GM03348 (cell line): ENCODE measurements at places on chromosomes 7 and 10.
A peak's percentile ranks its signal among the peaks of the same experiment; 100 is the strongest.

- no peak for DNase-seq
Measured at GRCh38 chr7:1349351-1349761, 109.9 kb downstream of the MICALL2 start.

GRCh38 chr7:150979713-150980390 is 1.7 kb upstream of the KCNH2 start:
- no peak for DNase-seq

GRCh38 chr10:6757158-6757557 is 177.1 kb upstream of the PRKCQ start:
- no peak for DNase-seq

- DNase-seq, result no peak
Measured at GRCh38 chr10:70500812-70501301, 22.3 kb downstream of the PALD1 start.

DNA sequence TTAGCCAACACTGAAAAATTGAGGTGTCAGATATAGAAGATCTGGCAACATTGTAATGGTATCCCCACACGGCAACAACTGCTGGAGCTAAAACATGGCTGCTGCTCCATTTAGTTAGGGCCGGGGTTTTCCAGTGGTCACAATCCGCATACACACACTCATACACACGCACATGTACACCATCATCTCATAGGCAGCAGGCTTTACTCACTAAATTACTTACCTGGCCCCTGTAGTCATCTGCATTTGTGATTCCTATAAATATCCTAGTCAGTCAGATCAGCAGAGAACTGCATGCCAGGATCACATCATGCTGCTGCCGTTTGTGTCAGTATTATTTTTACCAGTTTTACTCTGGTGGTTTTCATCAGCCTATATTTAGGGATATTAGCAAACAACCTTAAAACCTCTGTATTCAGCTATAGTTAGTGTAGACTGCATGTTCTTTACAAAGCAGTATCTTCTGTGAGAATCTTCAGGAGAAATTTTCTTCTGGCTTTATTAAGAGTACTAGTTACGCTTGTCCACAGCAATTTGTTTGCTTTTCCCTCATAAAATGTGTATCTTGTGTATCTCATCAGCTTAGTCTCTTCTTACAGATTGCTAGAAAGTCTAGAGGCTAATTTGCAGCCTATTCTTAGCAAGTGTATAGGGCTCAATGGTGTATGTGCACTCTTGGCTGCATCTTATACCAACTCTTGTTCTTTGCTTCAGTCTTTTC is 38.3 kb upstream of the PTPN12 start:
- DNase-seq, result no peak

DNA sequence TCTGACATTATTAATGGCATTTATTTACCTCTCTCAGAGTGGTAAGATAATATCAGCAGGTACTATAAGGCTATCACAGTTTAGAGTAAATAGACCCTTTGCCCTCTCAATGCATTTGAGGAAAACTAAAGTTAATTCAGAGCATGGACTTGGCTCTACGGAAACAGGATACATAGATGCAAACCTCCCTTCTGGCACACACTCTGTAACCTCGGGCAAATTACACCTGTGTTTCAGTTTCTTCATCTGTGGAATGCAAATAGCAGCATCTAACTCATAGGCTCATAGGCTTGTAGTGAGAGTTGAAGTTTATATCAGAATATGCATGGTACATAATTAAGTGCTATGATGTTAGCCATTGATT is 5.6 kb downstream of the RAPGEF5 start:
- DNase-seq, result no peak

DNA sequence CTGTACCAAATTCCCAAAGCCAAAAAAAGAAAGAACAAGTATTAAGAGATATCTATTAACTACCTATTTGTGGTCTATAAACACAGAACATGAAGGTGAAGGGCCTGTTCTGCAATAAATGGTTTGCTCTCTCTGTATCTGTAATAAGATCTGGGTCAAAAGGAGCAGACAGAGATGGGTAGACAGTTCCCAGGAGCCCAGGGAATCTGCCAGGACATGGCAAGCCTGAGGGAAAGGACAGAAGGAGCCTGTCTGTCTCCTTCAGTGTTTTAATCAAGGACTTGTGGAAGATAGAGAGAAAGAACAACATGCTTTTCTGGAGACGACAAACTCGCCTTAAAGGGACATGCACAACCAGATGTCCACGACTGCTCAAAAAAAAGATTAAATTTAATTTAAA is 165.7 kb downstream of the ELMO1 start:
- DNase-seq, result no peak

- DNase-seq, result no peak
Measured at GRCh38 chr7:21417647-21418046, 10.2 kb upstream of the SP4 start.

GRCh38 chr7:50491209-50491608 is 41.1 kb upstream of the FIGNL1 start:
- no peak for DNase-seq

GRCh38 chr10:6926971-6927370 is 346.9 kb upstream of the PRKCQ start:
- no peak for DNase-seq

GRCh38 chr7:156060925-156061324 is 248.7 kb upstream of the SHH start:
- no peak for DNase-seq

DNA sequence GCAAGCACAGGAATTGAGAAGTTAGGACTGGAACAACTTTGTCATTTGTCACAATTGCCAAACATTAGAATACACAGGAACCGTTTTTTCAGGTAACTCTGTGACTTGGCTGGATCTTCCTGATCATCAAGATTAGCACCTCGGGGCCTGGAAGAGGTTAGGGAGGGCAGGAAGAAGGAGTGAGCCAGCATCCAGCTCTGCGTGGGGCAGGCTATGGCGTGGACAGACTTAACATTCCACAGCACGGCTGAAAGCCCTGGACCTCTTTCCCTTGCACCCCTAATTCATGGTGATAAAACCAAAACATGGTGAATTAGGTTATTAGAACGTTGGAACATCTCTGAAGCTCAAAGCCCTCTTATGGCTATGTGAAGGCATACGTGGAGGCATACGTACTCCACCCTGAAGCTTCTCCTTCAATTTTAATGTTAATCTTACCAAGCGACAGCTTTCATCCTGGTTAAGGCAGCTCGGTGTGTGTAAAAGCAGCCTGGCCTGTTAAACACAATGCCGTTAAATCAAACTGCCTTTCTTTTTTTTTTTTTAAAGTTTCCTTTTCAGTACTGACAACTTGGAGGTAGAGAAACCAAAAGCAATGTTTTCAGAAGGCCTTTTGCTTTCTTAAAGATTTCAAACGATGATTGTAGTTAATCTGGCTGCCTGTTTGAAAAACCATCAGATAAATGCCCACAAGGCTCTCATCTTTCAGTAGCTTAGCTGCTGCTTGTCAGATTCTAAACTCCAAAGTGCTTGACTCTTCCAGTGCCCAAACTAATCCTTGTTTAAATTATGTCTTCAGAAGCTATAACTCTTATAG is 4.5 kb downstream of the GRK5 start:
- no peak for DNase-seq

DNA sequence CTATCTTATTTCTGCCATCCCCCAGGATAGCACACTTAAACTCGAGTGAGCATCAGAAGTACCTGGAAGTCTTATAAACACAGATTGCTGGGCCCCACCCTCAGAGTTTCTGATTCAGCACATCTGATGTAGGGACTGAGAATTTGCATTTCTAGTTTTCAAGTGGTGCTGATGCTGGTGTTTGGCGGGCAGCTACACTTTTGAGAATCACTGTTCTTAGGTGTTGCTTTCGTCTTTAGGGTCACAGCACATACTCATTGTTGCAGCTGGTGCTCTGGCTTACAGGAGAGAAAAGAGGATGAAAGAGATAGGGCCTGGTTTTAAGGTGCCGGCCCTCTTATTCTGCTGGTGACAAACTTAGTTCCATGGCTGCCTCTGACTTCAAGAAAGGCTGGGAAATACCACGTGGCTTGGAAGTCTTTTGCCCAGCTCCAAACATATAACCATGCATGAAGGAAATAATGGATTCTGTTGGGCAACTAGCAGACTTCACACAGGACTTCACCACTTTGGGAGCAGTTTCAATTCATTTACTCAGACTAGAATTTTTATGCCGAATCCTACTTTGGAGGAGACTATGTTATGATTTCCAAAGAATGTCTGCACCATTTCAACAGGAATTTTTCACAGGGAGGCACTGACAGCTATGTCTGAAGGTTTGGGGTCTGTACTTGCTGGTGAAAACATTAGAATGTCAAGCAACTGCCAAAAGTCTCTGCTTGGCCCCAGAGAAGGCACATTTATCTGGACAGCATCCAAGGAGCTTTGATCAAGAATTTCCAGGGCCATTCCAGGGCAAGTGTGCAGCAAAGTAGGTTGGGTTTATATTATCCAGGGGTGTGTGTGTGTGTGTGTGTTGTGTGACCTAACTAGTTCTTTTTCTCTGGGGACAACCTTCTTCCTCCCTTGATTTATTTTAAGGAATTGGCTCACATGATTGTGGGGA is 6.9 kb upstream of the MINDY4 start:
- DNase-seq, result no peak

DNA sequence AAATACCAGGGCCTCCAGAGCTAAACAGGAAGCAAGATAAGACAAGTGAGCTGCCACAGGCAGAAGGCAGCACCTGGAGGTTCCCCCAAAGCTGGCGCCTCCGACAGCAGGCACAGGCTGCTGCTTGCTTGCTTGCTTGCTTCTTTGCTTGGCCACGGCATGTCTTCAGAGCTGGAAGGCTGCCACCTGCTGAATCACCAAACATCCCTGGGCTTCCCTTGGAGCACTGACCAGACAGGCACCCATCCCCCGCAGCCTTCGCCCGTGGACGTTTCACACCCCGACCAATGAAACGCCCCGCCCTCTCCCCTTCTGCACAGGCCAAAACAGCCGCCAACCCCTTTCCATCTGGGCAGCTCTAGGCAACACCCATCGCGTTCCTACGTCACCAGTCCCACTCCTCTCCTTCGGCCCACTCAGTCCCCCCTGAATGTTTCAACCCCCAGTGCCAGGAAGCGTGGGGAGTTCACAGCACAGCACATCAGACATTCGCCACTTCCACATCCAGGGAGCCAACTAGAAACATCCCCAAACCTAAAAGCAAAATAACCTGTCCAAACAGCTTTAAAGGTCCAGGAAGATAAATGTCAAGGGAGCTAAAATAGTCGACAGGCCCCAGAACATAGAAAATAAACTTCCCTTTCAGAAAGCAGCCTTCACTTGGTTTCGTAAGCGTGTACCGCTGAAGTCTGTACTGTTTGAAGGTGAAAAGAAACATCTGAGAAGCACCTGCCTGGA is 1.6 kb downstream of the SGMS1 start:
- DNase-seq, result peak; percentile 95

- no peak for DNase-seq
Measured at GRCh38 chr10:123429706-123430221, 236.4 kb upstream of the GPR26 start.

- DNase-seq, result no peak
Measured at GRCh38 chr10:114668375-114669080, 10.5 kb upstream of the ABLIM1 start.

- DNase-seq, result peak; percentile 87
Measured at GRCh38 chr10:122140941-122141623, 130.0 kb upstream of the BTBD16 start.

DNA sequence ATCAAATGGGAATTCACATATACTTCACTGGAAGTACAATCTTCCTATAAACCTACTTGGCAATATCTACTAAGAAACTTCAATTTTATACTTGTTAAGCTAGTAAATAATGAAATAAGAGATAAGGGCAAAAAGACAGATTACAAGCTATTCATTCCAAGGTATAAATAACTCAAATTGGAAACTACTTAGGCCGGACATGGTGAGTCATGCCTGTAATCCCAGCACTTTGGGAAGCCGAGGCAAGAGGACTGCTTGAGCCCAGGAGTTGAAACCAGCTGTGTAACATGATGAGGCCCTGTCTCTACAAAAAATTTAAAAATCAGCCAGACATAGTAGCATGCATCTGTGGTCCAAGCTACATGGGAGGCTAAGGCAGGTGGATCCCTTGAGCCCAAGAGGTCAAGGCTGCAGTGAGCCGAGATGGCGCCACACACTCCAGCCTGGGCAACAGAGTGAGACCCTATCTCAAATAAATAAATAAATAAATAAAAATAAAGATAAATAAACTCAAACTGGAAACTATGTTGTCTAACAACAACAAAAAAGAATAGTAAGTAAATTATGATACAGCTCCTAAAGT is 37.6 kb downstream of the ARHGAP21 start:
- DNase-seq, result peak; percentile 14

DNA sequence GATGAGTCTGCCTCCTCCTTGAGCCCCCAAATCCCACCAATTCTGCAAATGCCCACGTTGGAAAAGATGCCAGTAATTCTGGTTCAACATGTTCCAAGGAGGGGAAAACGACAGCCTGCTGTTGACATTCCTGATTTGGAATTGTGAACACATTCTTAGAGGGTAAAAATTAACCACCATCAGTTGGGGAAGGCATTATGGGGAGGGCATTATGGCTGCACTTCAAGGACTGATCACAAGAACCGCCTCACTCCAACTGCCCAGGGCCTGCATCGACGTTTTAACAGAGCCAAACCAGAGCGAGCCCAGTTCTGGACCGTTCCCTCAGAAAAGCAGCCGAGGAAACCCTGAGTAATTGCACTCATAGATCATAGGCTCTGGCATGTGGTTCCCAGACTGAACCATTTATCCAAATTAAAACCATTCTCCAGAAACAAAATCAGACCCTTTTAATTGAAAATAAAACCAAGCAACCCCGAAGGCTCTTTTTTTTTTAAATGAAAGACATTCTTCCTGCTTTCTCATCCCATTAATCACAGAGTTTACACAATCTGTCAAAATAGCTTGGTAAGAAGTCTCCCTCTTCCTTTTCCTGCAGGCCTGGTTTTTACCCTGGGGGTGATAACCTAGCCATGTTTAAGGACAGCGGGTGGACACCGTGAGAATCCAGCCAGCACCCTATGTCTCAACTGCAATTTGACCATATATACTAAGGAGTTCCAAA is 8.0 kb downstream of the TNS3 start:
- peak; percentile 81 for DNase-seq

- DNase-seq, result peak; percentile 95
Measured at GRCh38 chr10:103661198-103661950, 167.9 kb downstream of the NEURL1 start.

DNA sequence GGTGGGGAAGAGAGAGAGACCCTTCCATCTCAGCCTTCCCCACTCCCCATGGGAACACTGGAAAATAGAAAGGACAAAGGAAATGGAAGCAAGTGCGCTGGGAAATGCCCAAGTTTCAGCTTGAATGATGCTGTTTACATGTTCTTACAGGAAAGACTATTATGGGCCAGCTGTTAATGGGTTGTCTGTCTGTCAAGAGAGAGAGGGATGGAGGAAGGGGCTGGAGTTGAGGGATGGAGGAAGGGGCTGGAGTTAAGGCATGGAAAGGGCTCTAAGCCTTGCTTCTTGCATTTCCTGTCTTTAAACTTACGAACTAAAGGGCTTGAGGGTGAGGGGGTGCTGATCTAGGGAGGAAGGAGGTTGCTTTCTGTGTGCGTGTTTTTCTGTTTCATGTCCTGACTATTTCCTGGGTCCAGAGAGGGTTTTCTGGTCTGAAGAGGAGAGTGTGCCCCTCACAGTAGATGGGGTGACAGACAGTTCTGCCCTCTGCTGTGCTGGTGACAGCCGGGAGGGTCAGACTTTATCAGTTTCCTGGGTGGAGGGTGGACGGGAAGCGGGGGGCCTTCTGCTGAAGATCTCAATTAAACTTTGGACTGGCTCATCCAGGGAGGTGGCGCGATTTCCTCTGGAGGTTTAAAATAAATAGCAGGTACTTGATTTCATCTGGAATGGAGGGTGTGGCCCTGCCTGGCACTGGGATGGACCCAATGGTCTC is 30.5 kb downstream of the GRK5 start:
- no peak for DNase-seq
